ENCODE measurements at places on chromosomes 1 and 21. TPM values are rescaled to one million over a fixed set of nuclear protein-coding genes. Genes with fewer than 3 reads are reported as not detected.

DNA sequence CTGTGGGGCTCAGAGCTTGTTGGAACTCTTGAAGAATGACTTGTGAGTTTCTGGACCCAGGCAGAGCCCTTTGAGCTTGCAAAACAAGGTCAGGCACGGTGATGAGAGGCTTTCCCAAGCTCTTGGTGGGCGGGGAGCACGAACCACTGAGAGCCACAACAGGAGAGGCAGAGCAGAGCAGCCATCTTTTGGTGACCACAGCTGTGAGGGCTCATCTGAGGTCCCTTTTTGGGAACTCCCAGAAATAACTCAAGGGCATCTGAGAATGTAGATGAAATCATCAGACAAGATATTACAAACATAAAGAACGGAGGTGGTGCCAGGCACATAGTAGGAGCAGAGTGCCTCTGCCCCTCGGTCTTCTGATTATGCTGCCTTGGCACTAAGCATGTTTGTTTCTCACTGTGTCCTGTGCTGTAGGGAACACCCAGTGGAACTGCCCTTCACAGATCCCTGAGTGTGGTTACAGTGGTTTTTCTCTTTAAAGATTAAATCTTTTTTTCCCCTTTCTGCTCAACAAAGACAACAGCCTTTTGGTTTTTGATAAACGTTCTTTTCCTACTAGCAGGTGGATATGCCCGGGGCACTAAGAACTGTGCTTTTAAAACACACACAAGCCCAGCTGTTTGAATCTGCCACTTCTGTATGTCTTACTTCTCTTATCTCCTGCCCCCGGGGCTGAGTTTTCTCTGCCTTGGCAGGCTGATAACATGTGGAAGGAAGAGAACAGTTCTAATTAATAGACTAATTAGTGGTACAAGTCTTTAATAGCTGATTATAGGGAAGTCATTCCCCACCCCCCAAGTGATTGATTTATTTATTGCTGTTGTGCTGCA is 37.7 kb downstream of the CD34 start:
- no peak for DNase-seq

Gene GBP2
- 0.44 TPM for polyA plus RNA-seq

GRCh38 chr1:171422511-171422910 is 62.8 kb upstream of the PRRC2C start:
- DNase-seq, result no peak

GRCh38 chr21:39599191-39599970 is 13.4 kb upstream of the B3GALT5 start:
- DNase-seq, result no peak

Gene KRTAP13-3
- not detected for polyA plus RNA-seq

Gene PCP4
- 0.31 TPM for polyA plus RNA-seq

DNA sequence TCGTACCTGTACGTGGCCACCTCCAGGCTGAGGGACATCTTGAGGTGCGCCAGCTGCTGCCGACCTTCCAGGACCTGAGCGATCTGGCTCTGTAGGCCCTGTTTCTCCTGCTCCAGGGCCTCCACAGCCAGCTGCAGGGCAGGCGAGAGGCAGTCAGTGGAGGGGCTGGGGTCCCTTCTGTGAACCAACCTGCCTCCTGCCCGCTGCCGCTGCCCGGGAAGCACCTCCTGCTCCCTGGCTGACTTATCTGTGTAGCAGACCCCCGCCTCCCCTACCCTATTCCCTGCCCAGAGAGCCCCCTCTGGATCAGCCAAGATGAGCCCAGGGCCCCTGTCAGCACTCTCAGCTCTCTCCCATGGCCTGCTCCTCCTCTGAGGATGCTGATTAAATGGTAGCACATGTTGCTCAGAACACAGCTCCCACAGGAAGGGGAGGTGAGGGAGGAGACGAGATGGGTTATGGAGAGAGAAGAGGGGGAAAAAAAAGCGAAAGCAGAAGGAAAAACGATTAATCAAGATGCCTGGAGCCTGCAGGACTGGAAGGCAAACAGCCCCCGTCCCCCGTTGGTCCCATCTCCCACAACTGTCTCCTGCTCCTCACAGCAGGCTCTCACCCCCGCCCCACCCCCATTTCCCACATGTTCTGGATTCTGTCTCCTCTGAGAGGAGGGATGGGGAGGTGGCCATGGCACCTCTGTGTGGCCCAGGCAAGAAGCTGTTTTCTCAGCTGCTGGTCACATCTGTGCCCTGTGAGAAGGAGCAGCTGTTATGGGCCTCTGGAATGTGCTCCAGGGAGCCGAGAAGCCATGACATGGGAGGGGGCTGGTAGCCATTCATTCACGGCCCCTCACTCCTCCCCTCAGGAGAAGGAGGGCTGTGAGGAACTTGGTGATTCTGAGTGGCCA is 1.7 kb downstream of the NES start:
- DNase-seq, result peak; percentile 86

GRCh38 chr1:238370599-238370998 is 479.9 kb upstream of the ZP4 start:
- no peak for DNase-seq

DNA sequence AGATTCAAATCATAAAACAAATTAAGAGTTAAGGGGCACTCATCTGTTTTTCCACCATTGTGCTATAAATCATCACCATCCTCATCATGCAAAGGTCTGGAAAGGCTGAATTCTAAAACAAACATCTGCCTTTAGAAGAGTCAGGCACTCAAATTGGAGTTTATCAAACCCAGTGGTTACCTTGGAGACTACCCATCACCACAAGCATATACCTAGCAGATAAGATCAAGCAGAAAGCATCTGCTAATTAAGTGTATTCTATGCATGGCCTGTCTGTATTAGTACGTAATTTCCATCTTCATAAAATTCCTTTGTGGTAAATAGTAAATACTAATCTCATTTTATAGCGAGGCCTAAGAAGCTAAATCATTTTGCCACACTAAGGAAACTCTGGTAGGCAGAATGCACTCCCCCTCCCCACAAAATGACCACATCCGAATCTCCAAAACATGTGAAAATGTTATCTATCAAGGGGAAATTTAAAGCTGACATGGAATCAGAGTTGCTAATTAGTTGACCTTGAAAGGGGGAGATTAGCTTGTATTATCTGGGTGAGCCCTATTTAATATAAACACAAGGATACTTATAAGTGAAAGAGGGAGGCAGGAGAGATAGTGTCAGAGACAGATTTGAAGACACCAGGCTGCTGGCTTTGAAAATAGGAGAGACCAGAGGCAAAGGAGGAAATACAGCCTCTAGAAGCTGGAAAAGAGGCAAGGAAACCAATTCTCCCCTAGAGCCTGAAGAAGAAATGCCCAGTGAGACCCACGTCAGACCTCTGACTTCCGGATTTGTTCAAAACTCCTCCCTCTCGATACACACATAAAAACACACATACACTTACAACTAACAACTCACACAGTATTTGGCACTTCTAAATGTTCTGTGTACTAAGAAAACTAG is 23.2 kb downstream of the ARID4B start:
- peak; percentile 38 for DNase-seq

- no peak for DNase-seq
Measured at GRCh38 chr1:74908131-74908530, 175.2 kb downstream of the TYW3 start.

Gene ELK4
- 12.5 TPM for polyA plus RNA-seq

Gene C1orf53
- polyA plus RNA-seq, result 2.1 TPM

Gene TDRD5
- polyA plus RNA-seq, result not detected

DNA sequence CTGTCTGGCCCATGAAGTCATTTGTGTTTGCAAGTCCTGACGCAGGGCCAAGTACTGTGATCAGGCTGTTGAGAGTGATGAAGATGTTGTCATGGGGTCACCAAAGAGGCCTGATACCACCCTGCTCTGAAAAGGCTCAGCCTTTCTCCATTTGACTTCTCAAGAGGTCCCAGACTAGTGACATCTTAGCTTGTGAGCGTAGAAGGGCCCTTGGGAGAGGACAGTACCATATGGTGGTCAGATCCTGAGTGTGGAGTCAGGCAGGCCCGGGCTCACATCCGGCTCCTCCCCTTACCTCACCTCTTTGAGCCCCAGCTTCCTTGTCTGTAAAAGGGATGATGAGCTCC is 29.6 kb downstream of the SERINC2 start:
- no peak for DNase-seq

DNA sequence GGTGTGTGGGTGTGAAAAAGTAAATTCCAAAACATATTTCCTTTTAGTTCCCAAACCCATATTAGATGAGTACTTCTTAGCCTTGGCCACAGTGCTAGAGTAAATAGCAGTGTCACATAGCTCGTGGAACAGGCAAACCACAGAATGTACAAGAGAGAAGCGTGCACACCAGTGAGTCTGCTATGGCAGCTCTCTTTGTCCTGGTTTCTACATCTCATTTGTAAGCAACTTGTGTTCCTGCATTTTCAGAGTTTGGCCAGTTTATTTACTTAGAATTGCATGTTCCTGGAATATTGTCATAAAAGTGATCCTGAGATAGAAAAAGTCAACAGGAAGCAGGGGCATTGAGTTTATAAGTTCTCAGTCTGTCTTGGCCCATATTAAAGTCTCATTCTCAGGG is 142.1 kb downstream of the DHRS3 start:
- peak; percentile 74 for DNase-seq

Gene FAM131C
- 0.53 TPM for polyA plus RNA-seq

DNA sequence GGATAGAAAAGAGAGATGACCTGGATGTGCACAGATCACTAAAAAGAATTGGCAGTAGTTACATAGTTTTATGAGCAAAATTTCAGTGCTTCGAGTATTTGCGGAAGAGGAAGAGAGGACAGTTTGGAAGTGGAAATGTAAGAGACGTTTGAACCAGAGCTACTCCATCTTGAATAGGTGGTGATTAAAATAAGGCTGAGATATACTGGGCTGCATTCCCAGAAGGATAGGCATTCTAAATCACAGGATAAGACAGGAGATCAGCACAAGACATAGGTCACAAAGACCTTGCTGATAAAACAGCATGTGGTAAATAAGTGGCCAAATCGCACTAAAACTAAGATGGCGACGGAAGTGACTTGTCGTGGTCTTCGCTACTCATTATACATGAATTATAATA is 453.3 kb downstream of the COL11A1 start:
- no peak for DNase-seq

DNA sequence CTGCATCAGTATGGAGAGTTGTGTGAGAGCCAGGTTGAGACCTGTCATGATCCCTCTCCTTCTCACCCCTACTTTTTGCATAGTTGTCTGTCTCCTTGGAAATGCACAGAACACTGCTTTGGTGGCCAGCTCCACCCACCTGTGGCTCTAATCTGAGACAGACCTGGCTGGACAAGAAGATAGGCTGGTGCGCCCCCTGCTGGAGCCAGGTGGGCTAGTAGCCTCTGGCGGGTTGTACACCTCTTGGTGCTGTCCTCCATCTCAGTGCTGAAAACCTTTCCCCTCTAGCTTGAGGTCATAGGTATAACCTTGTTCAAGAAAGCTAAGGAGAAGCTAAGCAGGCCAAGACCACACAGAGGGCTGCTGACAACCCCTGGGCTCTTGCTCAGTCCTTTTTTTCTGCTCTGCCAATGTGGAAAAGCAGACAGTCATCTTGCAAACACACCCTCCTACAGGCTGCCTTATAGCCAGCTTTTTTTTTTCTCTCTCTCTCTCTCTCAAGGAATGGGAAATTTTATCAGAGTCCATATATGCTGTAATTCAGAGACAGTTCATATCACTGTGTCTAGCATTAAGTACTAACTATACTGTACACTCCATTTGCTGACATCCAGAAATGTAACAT is 58.8 kb upstream of the SPATA6 start:
- DNase-seq, result peak; percentile 44

DNA sequence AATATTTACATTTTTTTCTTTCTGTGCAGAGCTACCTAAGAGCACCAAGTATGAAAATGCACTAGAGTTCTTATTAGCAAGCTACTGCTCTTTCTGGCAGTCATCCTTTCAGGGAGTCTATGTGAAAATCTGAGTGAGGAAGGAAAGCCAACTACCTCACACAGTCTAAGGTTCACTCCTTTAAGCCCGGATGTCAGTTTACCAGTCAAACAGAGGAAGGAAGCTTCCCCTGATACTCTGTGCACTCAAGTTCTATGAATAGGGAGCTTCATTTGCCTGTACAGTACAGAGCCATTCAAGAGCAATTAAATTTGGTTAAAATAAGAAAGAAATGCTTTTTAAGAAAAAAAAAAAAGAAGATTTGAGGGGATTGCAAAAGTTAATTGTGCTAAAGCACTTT is 6.9 kb downstream of the COL11A1 start:
- no peak for DNase-seq

DNA sequence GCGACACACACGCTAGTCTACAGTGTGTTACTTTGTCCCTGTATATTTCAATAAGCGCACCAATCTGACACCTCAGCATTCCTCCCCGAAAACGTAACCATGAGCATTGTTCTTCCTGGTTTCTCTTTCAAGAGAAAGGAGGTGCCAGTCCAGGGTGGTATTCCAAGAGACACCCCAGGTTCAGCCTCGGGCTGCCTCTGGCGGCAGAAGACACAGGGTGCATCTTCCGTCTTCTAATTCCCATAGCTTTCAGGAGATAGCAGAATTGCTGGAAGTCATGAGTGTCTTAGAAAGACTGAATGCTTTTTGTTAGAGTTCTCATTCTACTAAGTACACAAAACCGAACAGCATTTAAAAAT is 15.9 kb upstream of the RGS8 start:
- DNase-seq, result no peak

GRCh38 chr21:16037421-16037955 is 307.7 kb downstream of the USP25 start:
- no peak for DNase-seq

Gene COL6A1
- polyA plus RNA-seq, result 610 TPM

GRCh38 chr21:19122356-19122755 is 718.8 kb upstream of the TMPRSS15 start:
- DNase-seq, result no peak

GRCh38 chr1:176051902-176052518 is 155.1 kb downstream of the COP1 start:
- DNase-seq, result no peak

DNA sequence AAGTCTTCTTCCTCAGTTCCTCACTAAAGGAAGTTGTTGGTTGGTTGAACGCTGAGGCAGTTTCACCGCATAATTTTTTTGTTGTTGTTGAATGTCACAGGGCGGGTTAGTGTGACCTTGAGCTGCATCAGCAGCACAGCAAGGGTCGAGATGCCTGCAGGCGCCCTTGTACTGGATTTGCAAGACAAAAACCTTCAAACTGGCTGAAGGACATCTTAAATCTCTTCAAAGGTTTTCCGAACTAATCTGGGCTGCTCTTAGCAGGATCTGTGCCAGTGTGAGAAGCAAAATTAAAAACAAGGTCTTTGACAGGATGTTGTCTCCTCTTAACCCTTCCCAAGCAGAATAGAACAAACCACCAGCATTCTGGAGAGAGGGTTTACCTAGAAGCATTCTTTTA is 59.4 kb downstream of the NRIP1 start:
- peak; percentile 24 for DNase-seq

Gene SESN2
- 3.3 TPM for polyA plus RNA-seq

- peak; percentile 22 for DNase-seq
Measured at GRCh38 chr1:111030590-111030989, 66.9 kb upstream of the LRIF1 start.

Data from muscle of leg (tissue), 16 donors.